ENCODE measurements at places on chromosomes 3 and 15.
A peak's percentile ranks its signal among the peaks of the same experiment; 100 is the strongest.

- DNase-seq = no peak
These were observed 96.6 kb downstream of the LRRC3B start for GRCh38 chr3:26719134-26719533.

DNA sequence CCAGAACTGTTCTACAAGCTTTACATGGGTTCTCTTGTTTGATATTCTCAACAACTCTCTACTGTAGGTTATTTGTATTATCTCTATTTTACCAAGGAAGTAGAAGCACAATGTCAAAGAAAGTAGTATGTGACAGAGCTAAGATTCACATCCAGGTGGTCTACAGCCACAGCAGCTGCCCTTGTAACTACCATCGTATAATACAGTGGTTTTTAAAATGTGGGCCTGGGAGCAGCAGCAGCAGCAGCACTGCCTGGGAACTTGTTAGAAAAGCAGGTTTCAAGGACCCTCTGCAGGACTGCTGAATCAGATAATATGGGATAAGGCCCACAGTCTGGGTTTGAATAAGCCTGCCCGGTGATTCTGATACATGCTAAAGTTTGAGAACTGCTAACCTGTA, 357.1 kb upstream of the SATB1 start:
- DNase-seq = no peak

DNA sequence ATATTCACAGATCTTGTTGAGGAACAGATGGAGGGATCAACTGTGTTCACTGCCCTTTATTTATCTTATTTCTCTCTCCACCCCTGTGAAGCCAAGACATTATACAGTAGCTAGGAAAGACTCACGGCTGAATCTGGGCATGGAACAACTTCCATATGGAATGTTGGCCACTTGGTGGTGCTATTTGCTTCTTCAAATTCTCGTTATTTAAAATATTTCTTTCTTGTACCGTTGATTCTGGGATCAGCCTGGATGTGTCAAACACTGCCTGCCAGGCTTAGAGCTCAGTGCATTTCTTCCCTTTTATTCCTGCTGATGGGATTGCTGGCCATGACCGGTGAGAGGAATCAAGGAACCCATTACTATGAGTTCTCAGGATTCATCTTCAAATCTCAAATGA, 17.5 kb upstream of the GASK1A start:
- peak; percentile 42 for DNase-seq

DNA sequence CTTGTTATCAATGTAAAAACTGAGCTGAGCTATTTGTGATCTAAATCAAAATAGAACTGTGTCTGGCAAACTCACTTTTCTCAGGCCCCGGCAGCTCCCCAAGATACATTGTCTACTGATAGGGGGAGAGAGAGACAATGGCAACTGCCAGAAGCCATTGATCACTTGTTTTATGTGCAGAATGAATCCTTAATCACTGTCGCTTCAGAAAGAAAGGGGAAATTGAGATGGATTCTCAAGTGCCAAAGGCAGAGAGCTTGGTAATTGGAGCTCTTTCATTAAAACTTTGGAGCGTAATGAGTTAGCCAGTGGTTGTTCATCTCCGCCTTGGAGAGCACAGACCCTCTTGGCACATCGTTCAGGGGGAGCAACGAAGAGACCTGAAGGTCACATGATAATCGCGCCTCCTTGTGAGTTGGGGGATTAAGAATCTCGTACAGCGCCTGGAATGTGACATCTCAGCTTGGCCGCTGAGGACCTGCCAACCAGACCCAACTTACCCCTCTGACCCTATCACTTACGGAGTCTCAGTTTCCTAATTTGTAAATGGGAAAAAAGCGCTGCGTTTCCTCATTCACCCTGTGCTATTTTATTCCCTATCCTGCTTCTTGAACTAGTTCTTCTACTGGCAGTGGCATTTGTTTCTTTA, 252.8 kb downstream of the VPS13C start:
- DNase-seq = no peak

DNA sequence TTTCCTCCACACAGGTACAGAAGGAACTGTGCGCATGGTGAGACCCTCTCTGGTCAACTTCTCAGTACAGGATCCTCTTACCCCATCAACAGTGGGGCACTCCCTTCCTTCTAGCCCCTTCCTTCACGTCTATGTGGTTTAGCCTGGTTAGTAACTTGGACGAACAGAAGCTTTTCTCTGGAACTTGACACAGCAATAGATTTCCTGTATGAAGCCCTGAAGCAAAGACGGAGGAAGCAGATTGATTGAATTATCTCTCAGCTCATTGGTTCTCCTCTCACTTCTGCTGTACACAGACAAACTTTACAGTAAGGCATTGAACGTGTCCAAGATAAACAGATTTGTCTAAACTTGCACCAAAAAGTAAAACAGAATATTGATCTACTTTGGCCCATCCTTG, at the start of gene CD200R1:
Gene CD200R1 (minus strand): TSS at position 210 of the 400 bp plus-strand sequence. CDS start 246 bp downstream, outside the sequence.
- no peak for DNase-seq

DNA sequence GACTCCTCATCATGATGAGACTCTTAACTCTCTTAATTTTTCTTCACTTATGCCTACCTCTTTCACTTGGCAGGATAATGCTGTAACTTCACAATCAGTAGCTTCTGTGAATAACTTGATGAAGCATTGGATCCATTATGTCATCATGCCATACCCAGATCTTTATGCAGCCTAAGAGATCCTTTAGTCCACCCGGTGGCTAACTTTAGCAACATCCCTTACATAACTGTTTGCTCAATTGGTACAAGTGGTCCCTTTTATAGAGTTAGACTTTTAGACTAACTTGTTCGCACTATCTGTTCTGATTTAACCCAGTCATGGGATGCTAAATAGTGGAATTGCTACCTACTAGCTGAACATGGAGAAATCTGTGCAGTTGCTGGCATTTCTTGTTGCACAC, 184.5 kb downstream of the USP13 start:
- no peak for DNase-seq

GRCh38 chr15:86568378-86568777, 488.7 kb downstream of the AGBL1 start:
- no peak for DNase-seq
